Coronary artery (tissue), 2 donors: ENCODE measurements at places on chromosomes 12 and 14.

- no peak for DNase-seq
Observed at GRCh38 chr12:96121271-96121711, 72.9 kb upstream of the ELK3 start.

GRCh38 chr12:102955926-102956737 is 1.3 kb upstream of the ASCL1 start:
- no peak for DNase-seq

- no peak for DNase-seq
Observed at GRCh38 chr14:59482541-59483331, 1.5 kb downstream of the L3HYPDH start.

- no peak for DNase-seq
Observed at GRCh38 chr12:51675071-51675803, 84.2 kb downstream of the SCN8A start.

- no peak for DNase-seq
Observed at GRCh38 chr12:62268956-62269355, 8.8 kb downstream of the USP15 start.

- no peak for DNase-seq
Observed at GRCh38 chr14:100130521-100130920, 28.9 kb downstream of the DEGS2 start.

- DNase-seq, result no peak
Observed at GRCh38 chr14:63468294-63468693, 74.9 kb downstream of the PPP2R5E start.

GRCh38 chr14:99951085-99951484 is 114.1 kb upstream of the EVL start:
- DNase-seq, result no peak

DNA sequence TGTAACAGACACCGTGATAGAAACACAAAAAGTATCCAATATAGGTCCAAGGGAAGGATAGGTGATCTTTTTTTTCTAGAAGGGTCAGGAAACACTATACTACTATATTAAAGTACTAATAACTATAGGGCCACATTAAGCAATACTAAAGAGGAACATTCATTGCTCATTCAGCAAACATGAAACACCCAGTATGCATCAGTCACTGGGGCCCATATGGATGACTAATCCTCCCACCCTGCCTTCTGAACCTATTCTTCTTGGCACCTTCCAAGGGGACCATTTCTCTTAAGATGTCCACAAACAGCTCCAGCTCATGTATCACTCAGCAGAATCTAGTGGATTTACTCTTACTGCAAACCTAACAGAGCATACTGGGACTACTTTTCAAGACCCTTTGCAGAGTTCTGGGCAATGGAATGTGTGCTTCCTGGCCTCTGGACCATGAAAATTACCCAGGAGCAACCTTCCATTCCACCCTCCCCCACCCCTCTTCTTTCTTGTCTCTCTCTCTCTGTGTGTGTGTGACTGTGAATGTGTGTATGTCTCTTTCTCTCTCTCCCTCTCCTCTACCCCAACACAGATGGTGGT is 187.9 kb downstream of the EPS8 start:
- DNase-seq, result no peak

GRCh38 chr12:32970465-32971110 is 74.0 kb upstream of the PKP2 start:
- DNase-seq, result no peak
